Activated CD4-positive, alpha-beta T cell treated with anti-CD3 and anti-CD28 coated beads, Interleukin-2, amount 10 ng/mL, durations not matched to agents 7 days and 5 days (primary cell): ENCODE measurements at places on chromosomes 7 and 10.

GRCh38 chr10:110007161-110007700, 553 bp upstream of the ADD3 start:
- DNase-seq, result no peak

GRCh38 chr7:17415955-17416354, 117.5 kb downstream of the AHR start:
- DNase-seq, result no peak

GRCh38 chr10:12684784-12685183, 316.7 kb downstream of the CCDC3 start:
- no peak for DNase-seq

GRCh38 chr10:71719042-71719441, 536 bp downstream of the C10orf105 start:
- no peak for DNase-seq

DNA sequence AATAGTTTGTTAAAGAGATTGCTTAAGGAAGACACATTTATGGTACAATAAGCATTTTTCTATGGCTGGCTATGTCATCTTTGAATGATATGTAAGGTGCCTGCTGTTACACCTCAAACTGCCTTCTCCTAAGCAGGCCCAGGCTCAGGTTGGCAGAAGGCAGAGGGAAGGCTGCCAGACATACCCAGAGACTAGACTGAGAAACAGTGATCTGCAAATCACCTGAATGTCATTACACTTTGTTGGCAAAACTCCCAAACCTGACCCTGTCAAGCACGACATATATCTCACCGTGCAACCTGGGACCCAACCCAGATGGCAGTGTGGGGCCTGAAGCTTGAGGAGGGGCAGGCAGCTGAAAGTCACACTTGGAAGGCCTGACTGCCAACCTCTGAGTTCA, 136.6 kb upstream of the TARP start:
- no peak for DNase-seq

DNA sequence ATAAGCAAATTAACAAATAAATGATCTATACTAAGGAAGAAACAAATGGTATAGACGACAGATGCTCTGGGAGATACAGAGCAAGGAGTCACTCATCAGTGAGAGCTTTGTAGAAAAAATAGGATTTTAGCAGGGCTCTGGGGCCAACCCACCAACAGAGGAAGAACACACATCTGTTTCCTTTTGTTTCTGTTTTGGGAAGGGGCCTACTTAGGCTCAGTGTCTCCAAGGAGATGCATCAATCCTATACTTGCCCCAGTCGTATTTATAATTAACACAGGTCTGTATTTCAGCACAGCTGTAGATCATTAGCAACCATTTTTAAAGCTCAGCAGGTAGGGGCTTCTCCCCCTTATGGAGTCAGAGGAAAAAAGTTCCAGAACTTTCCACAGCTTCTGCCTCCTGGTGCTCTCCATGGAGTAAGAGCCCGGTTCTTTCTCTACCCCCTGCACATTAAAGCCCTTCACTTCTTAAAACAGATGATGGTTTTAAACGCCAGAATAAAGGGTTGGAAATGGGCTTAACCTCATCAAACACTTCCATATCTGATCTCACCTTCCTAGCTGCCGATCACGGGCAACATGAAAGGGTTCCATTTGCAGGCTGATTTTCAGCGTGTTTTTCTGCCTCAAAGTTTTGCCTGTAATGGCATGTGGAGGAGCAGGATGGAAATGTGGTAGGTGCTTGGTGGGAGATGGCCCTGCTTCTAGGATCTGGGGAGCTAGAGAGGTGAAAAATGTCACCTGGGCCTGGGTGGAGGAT, 291.7 kb downstream of the TCF7L2 start:
- no peak for DNase-seq

GRCh38 chr10:85791818-85792532, 574.6 kb downstream of the GRID1 start:
- DNase-seq, result no peak

- no peak for DNase-seq
Measured at GRCh38 chr7:130024390-130024789, 26.8 kb downstream of the ZC3HC1 start.

DNA sequence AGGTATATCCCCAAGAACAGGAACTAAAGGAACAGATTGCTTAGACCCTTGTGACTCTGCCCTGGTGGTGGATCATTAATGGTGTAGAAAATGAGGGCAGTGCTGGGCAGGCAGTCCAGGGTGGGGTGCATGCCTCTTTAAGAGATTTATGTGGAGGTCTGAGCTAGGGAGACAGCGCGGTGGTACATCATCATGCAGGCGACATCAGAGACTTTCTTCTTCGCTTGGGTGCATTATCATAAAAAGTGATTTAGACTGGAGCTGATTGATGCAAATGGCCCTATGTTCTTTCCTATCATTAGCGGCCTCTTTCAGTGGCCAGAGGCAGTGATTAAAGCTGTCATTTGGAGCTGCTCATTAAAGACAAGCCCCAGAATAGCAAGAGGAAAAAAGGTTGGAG, 519.1 kb upstream of the GALNT17 start:
- DNase-seq, result no peak

DNA sequence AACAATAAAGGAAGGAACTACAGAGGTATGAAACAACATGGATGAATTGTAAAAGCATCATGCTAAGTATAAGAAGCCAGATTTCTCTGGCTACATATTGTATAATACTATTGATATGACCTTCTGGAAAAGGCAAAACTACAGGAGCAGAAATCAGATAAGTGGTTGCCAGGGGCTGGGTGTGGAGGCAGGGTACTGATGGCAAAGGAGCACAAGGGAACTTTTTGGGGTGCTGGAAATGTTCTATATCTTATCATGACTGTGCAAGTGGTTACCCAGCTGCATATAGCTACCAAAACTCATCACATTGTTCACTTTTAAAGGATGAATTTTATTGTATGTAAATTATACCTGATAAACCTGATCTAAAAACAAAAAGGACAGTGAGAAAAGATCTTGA, 72.4 kb downstream of the SKAP2 start:
- no peak for DNase-seq

GRCh38 chr10:80996615-80997193, 459.0 kb downstream of the SH2D4B start:
- no peak for DNase-seq

DNA sequence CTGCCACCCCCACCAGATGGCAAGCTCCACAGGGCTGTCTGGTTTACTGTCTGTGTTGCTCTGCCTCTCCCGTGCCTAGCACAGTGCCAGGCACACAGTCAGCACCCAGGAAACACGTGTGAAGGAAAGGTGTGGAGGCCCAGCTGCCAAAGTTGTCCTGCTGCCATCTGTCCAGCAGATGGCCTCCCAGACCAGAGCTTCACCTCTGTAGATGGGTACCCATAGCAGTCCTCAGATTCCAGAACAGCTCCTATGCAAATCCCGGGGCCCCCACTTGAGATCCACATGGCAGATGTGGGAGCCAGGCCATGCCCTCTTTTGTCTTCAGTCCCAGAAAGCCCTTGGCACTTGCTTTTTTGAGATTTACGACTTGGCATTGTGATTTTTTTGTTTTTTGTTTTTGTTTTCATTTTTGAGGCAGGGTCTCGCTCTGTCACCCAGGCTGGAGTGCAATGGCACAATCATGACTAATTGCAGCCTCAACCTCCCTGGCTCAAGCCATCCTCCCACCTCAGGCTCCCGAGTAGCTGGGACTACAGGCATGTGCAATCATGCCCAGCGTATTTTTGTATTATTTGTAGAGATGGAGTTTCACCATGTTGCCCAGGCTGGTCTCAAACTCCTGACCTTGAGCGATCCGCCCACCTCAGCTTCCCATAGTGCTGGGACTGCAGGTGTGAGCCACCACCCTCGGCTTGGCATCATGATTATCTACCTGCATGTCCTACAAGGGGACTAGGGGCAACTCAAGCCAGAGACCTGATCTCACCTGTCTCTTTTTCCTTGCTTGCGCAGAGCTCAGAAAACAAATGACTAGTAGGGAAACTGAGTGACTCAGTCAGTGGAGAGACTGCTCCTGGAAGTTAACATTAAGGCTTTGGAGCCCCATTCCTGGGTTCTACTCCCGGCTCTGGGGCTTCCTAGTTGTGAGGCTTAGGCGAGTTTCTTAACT, 16.9 kb upstream of the PALD1 start:
- peak; percentile 54 for DNase-seq

- DNase-seq, result no peak
Measured at GRCh38 chr7:148967032-148967372, 61.3 kb downstream of the PDIA4 start.

GRCh38 chr10:123133541-123134342, 2.0 kb upstream of the HMX3 start:
- DNase-seq, result no peak

DNA sequence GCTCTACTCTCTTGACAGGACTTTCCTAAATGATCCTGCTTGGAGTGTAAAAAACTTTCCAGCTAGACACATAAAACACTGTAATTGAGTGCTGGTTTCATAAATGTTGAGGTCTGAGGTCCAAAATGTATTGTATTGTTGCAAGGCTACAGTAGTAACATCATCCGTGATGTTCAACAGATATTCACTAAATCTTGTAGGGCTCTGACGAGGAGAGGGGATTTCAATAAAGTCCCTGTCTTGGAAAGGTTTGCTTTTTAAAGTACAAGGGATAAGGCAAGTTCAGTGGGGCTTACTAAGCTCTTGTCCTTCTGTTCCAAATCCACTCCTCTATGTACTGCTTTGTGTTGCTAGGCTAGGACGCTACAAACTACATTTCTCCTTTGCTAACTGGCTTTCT, 48.9 kb downstream of the FHIP2A start:
- no peak for DNase-seq

- no peak for DNase-seq
Measured at GRCh38 chr10:70114902-70115301, 17.7 kb downstream of the AIFM2 start.

DNA sequence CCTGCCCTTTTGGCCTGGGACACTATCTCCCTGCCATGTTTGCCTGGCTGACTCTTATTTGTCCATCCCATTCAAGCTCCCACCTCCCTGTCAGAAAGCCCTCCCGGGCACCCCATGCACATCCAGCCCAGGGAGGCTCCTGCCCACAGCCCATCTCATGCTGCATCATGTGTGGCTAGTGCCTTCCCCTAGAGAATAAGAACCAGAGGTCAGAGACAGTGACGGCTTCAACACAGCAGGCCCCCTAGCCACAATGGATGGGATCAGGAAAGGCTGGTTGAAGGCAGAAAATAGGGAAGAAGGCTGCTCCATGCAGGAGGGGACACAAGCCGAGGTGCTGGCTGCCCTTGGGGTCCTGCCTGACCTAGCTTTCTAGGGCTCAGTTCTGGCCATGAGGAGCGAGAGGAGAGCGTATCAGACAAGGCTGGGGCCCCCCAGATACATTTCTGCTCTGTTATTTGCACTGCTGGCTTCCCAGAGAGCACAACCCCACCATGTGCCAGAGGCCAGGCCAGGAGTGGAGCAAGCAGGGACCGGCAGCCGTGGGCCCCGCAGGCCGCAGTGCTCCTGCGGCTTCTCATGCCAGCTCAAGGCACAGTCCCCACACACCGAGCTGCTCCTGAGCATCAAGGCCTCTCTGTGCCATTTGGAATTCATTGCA, 161.1 kb upstream of the ZMIZ1 start:
- DNase-seq, result no peak

- DNase-seq, result peak; percentile 53
Measured at GRCh38 chr10:10418387-10418786, 599.3 kb upstream of the CELF2 start.

- DNase-seq, result no peak
Measured at GRCh38 chr7:101265622-101266516, 21.0 kb upstream of the FIS1 start.

DNA sequence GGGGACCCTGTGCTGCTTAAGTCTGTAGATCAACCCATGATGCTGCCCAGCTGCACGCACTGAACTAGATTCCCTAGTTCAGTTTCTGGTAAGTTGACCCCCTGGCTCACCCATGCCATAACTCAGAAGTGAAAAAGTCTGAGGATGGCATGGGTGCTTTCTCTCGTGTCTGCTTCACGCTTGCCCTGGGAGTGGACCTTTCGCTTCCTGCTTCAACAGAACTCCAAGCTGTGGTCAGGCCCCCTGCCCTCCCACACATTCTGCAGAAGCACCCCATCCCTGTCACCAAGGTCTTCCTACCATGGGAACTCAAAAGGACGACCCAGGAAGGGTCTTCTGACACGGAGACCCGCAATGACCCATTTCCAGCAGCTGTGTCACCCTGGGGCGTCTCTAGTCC, 39.9 kb downstream of the LRRC18 start:
- no peak for DNase-seq

DNA sequence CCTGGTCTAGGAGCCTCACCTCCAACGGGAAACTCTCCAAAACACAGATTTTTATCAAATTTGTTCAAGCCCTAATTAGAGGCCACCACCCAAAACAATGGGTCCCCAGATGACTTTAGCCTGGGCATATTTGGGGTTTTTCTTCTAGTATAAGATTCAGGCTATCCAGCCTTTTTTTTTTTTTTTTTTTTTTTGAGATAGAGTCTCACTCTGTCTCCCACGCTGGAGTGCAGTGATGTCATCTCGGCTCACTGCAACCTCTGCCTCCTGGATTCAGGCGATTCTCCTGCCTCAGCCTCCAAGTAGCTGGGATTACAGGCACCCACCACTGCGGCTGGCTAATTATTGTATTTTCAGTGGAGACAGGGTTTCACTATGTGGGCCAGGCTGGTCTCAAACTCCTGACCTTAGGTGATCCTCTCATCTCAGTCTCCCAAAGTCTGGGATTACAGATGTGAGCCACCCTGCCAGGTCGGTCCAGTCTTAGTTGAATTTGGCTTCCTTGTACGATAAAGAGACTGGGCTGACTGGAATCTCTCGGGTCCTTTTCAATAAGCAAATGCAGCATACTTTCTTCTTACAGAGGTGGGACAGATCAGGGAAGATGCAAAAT, 91.4 kb upstream of the KLF6 start:
- no peak for DNase-seq

DNA sequence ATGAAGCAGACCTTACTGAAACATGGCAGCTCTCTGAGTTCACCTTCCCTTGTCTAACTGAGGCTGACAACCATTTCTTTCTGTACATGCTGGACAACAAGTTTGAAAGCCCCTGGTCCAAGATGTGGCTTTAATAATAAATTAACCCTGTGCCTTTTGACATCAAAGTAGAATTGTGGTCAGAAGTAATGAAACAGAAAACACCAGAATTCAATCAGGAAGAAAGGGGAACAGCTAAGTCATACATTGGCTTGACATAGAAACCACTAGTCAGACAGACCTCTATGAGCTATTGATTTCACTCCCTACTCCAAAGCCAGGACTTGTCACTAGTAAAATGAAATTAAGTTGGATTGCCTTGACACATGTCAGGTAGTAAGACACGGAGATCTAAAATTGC, 175.2 kb upstream of the ASAH2 start:
- DNase-seq, result no peak

DNA sequence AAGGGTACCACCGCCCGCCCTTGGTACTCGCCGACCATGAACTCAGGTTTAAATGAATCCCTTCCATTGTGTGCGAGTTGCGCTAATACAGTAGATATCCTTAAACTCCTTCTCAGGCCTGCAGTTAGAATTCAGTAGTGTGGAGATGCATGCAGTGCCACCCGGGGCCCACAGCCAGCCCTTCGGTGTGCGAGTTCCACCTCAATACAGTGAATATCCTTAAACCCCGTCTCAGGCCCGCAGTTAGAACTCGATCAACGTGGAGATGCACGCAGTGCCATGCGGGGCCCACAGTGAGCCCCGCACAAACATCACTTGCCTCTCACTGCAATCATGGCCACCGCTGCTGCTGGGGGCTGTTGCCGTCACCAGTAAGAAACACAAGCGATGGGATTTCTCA, 261.9 kb downstream of the MAD1L1 start:
- DNase-seq, result no peak

GRCh38 chr7:36775061-36775620, 50.8 kb upstream of the AOAH start:
- no peak for DNase-seq

GRCh38 chr10:111177379-111177778, 100.5 kb downstream of the ADRA2A start:
- no peak for DNase-seq

- peak; percentile 42 for DNase-seq
Measured at GRCh38 chr10:100327007-100327717, 2.9 kb downstream of the PKD2L1 start.
